Hypothalamus (tissue), 51 donors: ENCODE measurements at places on chromosomes 6 and 20.

DNA sequence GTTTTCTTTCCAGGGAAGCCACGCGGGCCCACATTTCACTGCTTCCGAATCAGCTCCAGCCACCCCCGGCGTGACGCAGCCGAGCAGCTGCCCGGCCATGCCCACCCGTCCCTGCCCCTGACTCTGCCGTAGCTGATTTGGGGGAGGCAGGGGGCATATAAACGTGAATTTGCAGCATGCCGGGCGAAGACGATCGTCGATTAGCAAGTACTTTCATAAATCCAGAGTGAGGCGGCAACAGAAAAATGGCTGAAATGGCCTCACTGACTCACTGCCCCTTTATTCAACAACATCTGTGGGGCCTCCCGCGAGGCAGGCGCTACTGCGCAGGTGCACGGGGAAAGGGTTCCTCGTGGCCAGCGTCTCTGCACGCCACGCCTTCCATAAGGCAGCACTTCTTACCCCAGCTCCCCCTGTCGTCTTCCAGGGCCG lies 118.0 kb downstream of the DLL1 start:
- DNase-seq, result no peak

DNA sequence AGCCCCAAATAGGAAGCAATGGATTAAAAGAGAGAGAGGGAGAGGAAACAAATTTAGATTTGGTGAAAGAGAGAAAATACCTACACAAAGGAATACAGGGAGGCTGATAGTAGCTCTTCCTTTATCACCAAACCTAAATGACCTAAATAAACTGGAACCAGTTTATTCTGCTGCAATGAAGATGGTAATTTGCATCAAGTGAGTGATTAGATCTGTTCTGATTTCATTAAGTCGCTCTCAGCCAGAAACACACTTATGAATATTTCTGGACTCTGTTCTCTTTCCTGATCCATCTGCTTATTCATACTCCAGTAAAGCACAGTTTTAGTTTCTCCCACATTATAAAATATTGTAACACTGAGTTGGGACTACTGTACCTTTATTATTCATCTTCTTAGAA lies 83.4 kb upstream of the BMP5 start:
- no peak for DNase-seq

GRCh38 chr6:72977114-72977513 lies 248.2 kb downstream of the KHDC1L start:
- no peak for DNase-seq

- DNase-seq, result no peak
These were observed 2.9 kb downstream of the TREM1 start for GRCh38 chr6:41283600-41283999.

DNA sequence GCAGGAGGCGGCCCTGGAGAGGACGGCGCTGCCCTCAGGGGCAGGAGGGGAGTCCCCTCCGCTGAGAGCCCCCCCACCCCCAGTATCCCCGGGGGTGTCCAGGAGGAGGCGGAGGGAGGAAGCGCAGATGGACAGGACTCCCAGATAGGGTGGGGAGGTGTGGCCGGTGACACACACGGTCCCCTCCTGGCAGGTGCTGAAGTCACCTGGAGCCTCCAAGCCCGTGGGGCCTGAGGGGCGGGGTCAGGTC lies 1.4 kb downstream of the STMN3 start:
- DNase-seq, result no peak

- DNase-seq, result no peak
These were observed 37.8 kb downstream of the PTPRK start for GRCh38 chr6:128482642-128483041.

DNA sequence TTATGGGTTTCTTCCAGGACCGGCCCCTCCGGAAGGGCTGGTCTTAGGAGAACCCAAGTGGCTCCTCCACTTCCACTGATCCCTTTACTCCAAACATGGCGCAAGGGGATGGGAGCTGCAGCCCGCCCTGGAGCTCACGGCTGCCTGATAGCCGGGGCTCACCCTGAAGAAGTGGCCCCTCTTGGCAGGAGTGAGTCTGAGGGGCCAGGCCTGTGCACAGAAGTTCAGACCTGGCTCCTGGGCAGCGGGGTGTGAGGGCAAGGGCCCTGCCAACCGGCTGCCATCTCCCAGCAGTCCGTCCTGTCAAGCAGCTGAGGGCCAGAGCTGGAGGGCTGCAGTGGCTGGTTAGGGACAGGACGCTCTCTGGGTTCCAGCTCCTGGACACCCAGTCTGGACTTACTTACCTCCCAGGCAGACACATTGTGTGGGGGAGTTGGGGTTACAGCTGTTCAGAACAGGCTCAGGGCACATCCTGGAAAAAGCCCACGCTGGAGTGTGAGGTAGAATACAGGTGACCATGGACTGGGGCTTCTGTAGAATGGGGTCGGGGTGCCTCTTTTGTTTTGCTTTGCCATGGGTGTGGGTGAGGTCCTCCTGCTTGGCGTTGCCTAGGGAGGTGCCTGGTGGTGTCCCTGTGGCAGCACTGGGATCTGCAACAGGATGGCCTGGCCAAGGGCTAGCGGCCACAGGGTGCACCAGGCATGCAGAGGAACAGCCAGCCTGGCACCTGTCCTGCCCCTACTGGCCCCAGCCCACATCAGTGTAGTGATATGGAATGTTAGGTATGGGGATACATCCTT lies 88.4 kb downstream of the ASXL1 start:
- DNase-seq, result no peak

DNA sequence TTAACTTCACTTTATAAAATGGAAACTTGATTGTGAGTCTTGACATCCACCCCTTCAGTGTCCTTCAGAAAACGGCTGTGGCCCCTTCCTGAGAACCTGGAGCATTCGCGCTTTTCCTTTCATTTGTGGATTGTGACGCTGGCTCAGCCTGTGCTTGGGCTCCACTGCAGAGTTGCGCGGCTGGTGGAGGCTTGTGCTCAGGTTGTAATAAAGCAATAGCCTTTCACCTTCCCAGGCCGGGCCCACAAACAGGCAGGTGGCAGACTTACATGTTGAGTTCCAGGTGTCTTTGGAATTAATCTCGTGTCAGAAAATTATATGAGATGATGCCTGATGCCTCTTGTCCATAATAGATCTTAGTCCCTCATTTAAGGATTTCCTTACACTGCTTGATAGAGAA lies 199.9 kb downstream of the CDH4 start:
- DNase-seq, result no peak

DNA sequence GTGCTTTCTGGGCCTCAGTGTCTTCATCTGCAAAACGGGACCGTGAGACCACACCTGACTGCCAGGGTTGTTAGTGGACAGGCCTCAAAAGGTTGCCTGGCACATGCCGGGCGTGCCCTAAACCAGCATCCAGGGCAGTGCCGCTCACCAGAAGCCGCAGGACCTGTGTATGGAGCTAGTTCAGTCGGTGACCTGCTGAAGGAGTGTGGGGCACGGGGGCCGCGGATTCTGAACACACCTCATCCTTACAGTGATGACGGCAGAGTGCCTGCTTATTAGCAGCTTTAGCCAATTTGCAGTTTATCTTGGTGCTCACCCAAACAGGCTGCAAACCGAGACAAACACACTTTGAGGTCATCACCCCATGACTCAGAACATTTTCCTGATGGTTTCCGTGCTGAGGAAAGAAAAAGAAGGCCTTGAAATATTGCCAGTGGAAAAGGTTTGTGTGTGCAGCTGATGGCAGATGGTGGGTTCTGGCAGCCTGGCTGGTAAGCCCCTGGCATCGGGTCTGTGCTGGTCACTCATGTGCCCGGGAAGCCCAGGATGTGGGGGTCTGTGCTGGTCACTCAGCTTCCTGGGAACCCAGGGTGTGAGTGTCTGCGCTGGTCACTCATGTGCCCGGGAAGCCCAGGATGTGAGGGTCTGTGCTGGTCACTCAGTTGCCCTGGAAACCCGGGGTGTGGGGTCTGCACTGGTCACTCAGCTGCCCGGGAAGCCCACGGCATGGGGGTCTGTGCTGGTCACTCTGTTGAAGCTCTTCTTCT lies 153.8 kb downstream of the ERMARD start:
- no peak for DNase-seq

- no peak for DNase-seq
These were observed 46.1 kb upstream of the TMEM217 start for GRCh38 chr6:37303891-37304503.

- no peak for DNase-seq
These were observed 15.3 kb upstream of the SPDEF start for GRCh38 chr6:34571388-34571787.

GRCh38 chr20:63254606-63255384 lies 532 bp upstream of the NKAIN4 start:
- no peak for DNase-seq

- no peak for DNase-seq
These were observed 18.4 kb upstream of the MRPS10 start for GRCh38 chr6:42236030-42236429.

DNA sequence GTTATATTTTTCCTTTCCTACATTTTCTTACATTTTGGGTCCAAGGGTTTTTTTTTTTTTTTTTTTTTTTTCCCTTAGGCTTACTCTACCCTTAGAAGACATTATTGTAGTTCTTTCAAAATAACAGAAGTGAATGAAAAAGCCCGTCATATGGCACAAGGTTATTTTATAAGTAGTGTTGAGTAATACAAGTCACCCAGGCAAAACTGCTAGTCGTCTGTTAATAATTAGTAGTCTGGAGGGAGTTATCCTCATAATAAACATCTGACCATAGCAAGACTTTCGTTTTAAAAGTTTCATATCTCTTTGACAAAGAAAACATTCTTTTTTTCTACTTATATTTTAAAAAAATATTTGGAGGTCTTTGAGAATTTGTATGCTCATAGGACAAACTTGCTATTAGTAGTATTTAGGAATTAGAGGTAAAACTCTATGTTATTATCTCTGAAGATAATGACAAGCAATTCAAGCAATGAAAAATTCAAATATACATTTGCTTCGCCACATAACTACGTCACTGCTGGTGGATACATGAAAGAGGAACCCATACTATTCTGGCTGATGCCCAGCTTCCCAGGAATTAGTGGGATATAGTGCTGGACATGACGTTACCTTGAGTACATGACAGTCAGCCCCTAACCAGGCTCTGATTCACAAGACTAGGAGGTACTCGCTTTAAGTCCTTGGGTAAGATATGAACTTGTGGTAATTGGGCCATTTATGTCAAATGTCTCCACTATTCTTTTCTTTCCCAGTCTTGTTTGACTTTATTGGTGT lies 532.8 kb downstream of the GRIK2 start:
- no peak for DNase-seq

- DNase-seq, result no peak
These were observed 24.7 kb downstream of the FNDC1 start for GRCh38 chr6:159193923-159194322.

- DNase-seq, result no peak
These were observed 201.3 kb downstream of the EYS start for GRCh38 chr6:65505736-65506135.

DNA sequence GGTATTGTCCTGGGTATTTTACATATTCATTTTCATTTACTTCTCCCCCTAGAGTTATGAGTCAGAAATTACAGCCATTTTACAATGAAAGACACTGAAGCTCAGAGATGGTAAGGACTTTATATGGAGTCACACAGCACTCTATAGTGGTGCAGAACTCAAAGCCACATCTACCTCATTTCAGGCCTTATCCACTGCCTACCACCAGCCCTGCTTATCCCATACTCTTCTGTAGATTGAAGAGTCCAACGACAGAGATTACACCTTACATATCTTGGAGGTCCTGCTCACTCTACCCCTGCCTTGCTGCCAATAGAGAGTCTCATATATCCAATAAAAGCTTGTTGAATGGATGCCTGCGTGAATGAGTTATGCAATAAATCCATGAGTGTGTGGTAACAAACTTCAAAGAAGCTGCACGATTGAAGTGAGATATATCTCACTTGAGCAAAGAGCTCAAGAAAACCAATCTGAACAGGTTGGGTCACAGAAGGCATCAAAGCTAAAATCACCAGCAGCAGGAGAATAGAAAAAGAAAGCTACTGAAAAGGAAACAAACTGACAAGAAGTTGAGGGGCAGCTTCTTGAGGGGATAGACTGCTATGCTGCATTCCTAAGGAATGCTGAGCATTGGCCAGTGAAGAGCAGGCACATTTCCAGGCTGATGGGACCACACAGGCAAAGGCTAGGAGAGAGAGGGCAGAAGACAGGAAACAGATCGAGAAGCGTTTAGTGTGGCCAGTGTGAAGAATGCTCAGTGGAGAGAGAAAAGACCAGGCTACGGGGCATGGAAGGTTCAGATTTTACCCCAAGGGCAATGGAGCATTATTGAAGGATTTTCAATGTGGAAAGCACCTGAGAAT lies 585.6 kb downstream of the DHX35 start:
- DNase-seq, result no peak

DNA sequence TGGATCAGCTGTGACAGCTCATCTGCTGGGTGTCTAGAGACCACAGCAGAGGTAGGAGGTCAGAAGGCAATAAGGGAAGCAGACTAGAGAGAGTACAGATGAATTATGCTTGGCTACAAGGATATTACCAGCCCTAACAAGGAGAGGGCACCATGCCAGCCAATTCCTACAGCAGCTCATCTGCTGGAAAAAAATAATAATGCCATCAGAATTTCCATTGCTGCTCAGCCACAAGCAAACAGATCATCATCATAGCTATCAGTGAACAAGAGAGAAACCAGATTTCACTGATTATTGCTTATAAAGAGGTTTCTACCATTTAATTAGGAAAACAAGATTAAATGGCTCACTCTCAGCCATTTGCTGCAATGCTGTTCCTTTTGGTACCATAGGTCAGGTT lies 66.5 kb downstream of the PSMG4 start:
- no peak for DNase-seq

- no peak for DNase-seq
These were observed 28.1 kb upstream of the PNPLA1 start for GRCh38 chr6:36241728-36242127.
